ENCODE measurements at places on chromosomes 4 and X. TPM values are rescaled to one million over a fixed set of nuclear protein-coding genes. Genes with fewer than 3 reads are reported as not detected.

DNA sequence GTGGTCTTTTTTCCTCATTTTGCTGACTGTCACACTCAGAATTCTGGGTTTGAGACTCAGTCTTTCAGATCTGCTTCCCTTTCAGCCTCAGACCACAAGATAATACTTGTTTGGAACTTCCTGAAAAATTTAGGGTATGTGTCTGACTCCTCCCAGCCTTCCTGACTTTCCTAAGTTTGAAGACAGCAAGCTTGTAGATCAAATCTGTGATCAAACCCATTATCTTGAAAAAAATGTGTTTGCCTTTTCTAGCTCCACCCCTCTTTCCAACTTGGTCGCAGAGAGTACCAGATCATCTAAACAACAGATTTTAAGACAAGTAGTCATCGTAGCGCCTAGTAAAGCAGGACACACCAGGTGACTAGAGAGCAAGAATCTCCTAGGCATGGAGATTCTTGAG, 9.9 kb downstream of the BCAP31 start:
- DNase-seq: no peak

- DNase-seq: no peak
Observed at GRCh38 chrX:49282647-49283011, 13.0 kb downstream of the PPP1R3F start.

DNA sequence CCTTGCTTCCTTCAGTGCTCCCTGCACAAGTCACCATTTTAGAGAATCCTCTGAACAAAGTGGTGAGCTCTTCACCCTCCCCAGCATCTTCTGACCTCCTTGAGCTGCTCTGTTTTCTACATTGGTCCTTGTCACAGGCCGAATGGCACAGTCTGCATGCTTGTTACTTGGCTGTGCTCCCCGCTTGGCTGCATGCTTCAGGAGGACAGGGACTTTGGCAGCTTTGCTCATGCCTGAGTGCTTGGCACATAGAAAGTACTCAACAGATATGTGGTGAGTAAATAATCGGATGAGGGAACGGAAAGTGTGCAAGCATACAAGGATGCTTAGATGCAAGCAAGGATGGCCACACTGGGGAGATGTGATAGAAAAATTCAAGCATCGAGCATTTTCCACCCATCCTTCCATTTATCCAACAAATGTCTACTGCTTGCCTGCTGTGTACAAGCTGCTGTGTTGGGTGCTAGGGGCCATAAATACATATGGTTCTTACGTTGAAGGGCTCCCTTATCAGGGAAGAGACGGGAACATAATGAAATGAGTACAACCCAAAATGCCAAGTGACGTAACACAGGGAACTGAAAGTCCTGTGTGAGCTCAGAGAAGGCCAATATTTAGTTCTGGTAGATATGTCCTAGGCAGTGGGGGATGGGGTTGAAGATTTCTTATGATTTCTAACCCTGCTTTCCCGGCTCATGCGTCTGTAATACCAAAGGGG, 31.2 kb downstream of the SLC2A9 start:
- DNase-seq: no peak

GRCh38 chr4:8010618-8011017, 71.0 kb upstream of the AFAP1 start:
- no peak for DNase-seq

- no peak for DNase-seq
Observed at GRCh38 chr4:161813389-161813788, 350.4 kb downstream of the FSTL5 start.

DNA sequence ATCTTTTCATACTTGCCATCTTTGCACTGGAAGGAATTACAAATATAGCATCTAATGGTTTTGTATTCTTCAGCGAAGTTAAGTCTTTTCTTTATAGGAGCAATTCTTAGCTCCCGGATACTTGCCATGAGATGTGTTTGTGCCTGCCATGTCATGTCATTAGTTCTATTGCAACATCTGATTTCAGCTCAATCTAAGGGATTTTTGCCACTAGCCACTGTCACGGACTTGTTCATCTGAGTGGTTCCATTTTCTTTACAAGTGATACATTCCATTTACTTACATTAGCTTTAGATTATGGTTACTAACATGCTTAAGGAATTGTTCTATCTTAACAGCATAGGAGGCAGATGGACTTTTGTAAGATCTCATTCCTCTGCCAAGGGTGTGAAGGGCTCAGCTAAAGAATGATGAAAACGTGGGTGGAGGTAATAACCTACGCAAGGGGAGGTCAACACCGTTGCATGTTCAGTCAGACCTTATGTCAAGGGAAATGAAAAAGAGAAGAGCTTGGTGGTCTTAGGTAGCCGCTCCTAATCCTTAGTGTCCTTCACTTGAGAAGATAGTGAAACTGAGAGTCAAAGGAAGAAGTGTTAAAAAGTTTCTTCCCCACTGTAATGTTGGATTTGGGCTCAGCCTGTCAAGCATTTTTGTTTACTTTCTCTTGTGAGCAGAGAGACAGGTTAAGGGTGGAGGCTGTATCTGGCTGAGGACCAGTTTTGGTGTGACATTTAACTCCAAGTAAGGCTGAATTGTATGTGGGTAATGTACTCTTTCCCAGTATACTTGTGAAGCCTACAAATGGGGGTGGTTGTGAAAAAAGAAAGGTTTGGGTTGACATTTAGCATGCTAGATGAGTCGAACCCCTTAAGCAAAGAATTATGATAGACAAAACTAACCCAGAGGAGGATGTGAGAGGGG, 3.6 kb upstream of the KLHL2 start:
- DNase-seq: no peak

DNA sequence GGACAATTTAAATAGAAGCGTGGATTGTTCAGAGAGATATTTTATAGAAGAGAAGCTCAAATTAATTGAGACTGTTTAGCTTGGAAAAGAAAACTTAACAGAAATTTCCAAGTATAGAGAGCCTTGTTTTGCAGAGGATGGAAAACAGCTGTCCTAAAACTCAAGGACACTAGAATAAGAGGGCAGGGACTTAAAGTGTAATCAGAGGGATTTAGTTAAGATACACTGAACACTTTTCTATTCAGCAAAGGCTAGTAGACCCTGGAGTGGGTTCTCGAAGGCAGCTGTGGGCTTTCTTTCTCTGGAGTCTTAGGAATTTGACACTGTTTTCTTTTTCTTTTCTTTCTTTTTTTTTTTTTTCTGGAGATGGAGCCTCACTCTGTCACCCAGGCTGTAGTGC, 92.7 kb upstream of the ARX start:
- no peak for DNase-seq

DNA sequence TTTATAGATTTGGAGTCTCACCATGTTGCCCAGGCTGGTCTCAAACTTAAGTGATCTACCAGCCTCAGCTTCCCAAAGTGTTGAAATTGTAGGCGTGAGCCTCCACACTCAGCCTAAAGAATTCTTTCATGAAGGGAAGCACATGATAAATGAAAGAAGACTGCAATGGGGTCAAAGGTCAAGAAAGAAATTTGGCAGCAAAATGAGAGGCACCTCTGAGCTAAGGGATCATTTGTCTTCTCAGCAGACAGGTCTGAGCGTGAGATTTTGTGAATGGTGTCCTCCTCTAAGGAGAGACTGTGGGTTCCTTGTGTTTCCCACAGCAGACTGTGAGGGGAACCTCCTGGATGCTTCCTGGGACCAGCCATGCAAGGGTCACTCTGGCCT, 57.5 kb upstream of the EGFL6 start:
- DNase-seq: no peak

DNA sequence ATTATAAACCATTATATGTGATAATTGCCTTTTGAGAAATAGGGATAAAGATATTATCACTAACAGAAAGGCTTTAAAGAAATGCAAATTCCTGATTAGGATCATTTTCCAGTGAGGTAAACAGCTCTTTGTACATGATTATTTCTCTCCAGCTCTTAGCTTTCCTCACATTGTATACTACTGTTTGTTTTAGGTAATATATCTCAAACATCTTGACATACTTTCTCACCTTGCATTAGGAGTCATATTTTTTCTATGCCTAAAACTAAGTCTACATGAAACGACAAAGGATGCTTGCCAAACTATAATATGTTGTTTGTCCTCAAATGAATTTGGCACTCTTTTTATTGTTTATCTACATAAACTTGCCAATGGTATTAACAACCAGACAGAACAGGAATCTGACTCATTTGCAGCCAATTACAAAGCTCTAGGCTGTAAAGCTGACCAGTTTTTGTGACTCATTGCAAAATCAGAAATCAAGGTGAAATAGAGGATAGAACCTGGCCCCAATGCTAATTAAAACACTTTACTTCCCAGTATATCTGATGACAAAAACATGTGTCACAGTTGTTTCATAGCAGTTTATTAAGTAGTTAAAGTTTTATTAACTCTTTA, 107.0 kb downstream of the IQCM start:
- no peak for DNase-seq

- no peak for DNase-seq
Observed at GRCh38 chrX:10450959-10451355, 169.4 kb downstream of the MID1 start.

FGD1 gene
- total RNA-seq: 0.08 TPM

MTTP gene
- total RNA-seq: 0.77 TPM

SSX4B gene
- total RNA-seq: not detected

AMOT gene
- 6.8 TPM for total RNA-seq

POF1B gene
- 6.2 TPM for total RNA-seq

TGIF2LX gene
- not detected for total RNA-seq
